ENCODE measurements at places on chromosomes 7 and 10.

DNA sequence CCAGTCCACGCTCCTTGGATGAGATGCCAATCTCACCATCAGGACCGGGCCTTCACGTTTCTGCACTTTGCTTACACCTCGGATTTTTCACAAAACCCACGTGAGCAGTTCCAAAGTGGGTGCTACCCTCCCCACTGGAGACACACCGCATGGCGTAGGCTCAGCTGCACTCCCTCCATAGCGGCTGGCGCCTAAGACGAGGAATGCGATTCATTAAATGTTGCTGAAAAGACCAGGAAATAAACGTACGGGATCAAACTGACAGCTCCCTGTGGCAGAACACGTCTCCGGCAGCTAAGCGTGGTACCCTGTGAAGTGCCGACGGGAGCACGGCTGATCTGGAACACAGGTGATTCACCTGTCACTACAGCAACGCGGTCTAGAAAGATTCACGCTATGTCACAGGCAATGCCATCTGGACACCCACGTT, 209.0 kb downstream of the DIP2C start:
- DNase-seq: no peak

GRCh38 chr7:98137134-98137825, 30.6 kb downstream of the LMTK2 start:
- DNase-seq: no peak

DNA sequence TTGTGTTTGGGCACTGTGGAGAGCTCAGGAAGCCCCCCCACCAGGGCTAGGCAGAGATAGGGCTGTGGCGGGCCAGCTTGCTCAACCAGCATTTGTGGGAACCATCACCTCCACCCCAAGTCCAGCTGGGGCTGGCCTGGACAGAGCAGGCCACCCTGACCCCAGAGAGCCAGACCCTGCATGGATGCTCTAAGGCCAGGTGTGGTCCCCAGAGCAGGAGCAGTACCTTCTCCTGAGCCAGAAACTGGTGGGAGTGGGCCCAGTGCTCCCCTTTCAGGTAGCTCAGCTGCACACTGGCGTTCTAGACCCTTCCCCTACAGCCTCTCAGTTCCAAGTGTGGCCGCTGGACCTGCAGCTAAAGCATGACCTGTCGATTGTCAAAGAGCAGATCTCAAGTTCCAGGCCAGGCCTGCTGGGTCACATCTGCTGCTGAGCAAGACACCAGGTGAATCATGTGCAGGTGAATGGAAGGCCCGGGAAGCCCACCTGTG, 57.2 kb downstream of the RASGEF1A start:
- no peak for DNase-seq

GRCh38 chr10:6400821-6401465, 179.1 kb downstream of the PRKCQ start:
- DNase-seq: no peak

GRCh38 chr10:5268743-5269142, 72.1 kb downstream of the AKR1C4 start:
- DNase-seq: no peak

DNA sequence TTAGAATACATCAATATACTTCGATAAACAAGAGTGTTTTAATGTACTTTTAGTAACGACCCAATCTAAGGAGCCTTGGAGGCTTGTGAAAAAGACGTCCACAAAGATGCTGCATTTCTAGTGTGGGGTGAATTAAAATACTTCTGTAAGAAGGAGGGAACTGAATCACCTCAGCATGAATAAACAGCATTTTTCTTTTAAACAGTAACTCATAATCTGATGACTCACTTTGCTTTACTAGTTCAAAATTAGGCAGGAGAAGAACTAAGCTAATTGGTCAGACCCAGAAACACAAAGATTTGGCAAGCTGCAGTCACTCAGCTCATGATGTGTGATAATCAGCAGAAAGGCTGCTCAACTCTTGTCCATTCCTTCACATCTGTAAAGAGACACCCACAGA, 24.2 kb downstream of the NCOA4 start:
- no peak for DNase-seq

- no peak for DNase-seq
These were observed 104.4 kb upstream of the C1GALT1 start for GRCh38 chr7:7077945-7078344.

- DNase-seq: no peak
These were observed 8.3 kb downstream of the VSTM2A start for GRCh38 chr7:54550471-54550870.
